ENCODE measurements at places on chromosomes 3 and 15.
A peak's percentile ranks its signal among the peaks of the same experiment; 100 is the strongest.

DNA sequence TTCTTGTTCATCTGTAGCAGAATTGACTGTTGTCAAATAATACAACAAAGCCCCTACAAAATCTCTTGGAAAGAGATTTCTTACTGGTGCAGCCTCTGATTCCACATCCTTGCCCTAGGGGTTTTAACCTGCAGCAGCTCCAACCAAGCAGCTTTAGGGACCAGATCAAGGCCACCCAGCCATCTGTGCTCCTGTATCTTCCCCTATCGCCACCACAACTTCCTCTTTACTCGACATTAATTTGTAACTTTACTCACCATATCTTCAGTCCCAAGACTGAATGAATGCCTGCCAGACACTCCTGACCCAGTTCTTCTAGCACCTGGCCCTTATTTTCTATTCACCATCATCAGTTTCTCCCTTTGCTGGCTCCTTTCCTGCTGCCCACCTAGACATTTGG lies 156.6 kb upstream of the IL12A start:
- DNase-seq: no peak

DNA sequence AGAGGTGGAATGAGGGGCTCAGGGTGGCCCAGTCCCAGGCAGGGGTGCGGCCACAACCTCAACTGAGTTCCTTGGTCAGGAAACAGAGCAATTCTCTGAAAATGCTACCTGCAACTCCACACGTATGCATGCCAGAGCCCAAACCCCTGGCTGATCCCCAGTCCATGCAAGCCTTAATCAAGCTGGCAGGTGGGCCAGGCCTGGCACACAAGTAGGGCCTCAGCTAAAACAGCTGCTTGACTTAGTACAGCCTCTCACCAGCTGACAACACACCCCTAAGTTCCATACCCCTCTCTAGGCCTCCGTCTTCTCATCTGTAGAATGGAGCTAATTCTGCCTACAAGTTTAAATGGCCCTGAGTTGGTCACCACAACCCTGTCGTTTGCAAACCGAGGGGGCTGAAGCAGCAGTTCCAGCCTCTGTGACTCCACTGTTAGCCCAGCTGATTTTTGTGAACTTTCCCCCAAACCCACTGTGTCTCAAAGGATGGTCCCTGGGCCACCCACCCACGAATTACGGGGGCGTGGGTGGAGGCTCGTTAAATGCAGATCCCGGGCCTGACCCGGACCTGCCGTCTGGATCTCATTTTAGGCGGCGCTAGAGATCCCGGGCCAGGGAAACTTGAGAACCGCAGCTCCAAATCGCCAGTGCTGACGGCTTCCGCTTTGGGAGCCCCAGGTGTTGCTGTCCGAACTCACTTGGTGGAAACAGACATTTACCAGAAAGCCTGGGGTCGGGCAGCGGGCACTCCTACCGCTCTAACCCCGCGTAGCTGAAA lies 927 bp downstream of the CHDH start:
- DNase-seq: peak; percentile 20

DNA sequence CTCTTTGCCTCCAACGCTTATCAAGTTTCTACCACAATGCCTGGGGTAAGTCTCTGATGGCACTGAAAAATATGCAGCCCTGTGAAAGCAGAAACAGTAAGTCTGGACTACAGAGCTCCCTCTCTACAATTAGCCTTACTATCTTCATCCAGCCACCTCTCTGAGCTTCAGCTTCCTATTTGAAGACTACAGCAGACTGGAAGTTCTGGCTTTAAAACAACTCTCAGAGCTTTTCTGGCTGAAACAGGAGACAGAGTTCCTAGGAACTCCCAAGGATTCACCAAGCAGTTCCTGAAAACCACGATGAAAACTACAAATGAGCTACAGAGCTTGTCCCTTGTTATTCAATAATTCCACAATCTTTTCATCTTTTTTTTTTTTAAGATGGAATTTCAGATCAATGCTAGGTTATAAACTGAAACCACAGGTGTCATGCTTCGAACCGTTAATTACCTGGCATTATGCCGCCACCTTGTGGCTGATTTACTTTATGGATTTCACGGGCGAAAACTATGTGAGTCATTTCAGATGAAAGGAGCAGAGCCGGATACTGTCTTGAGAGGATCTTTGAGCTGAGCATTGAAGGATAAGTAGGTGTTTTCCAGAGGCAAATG lies 3.9 kb downstream of the CRYGS start:
- DNase-seq: peak; percentile 87

DNA sequence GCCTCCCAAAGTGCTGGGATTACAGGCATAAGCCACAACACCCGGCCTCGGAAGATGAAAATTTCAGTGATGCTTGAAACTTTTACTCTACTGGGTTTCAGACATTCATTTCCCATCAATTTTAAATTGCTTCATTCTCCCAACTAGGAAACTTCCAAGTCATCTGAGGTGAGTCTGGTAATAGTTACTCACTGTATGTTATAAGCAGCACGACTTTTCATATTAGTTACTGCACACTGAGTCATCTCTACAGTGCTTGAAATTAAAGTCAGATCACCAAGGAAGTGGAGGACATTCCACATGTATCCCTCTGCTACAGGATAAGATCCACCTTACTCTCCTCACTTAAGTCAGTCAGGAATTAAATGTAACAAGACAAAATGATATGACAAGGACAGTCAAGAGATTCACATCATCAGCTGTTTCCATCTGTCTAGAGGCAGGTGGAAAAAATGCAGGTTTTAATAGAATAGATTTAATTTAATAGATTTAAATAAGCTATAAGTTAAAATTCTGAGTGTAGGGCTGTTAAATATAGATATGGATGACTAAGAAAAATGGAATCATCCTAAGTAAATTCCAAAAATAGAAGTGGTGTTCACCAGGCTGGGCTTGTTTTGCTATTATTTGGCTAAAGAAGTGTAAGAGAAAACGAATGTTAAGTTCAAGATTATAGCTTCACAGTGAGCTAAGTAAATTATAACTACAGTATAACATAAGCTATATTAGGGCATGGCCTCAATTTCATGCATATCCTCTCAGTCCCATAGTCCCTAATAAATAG lies 104.4 kb downstream of the TMCO5A start:
- DNase-seq: no peak

- no peak for DNase-seq
Measured at GRCh38 chr3:157534725-157535161, 31.5 kb upstream of the VEPH1 start.

DNA sequence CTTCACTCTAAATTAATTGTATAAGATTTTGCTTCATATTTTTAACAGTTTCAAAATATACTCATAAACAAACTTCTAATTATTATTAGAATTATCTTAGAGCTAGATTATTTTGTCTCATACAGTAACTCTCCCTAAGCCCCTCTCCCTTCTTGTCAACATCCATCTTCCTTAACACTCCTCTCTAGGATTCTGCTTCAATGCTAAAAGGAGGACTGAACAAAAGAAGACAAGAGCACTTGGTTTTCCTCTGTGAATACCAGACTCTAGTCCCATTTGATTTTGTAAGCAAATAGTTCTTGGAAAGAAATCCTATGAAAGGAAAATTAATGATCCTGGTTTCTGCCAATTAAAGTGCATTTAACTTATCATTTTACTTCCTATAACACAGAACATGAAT lies 91.8 kb downstream of the KCNMB2 start:
- DNase-seq: no peak

GRCh38 chr15:46088486-46089445 lies 453.9 kb downstream of the SQOR start:
- DNase-seq: no peak

DNA sequence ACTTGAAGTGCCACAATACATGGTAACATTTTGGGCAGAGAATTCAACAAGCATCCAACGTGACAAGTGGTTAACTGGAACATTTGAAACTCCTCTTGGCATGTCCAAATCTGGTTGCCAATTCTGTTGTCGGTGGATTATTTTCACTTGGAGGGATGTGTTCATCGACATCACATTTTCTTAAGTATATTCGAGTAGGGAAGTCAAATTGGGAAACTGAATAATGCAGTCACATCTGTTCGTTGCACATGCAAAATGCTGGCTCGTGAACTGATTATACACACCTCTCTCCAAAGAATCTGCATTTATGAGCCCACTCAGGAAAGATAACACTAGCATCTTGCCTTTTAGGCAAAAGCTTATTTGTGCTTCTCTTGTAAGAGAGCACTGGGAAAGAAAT lies 139.7 kb downstream of the LIPC start:
- DNase-seq: no peak

DNA sequence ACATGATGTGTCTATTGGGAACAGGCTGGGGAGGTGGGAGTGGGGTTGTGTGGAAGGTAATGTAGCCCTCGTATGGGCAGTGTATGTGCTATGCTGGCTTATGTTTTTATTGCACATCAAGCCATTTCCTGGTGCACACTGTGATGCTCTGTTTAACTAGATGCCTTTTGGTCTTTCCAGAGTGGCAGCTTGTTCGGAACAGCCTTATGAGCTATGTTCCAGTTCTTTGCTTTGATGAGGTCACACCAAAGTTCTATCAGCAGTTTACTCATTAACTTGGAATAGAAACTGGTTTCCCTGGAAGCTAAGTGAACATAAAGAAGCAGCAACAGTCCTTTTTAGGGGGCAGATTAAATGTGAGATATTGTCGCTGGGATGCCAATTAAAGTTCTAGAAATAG lies 133.9 kb downstream of the DIPK2A start:
- DNase-seq: no peak
